ENCODE measurements at places on chromosomes 2 and 18.

- no peak for DNase-seq
These were observed 268.6 kb downstream of the EIPR1 start for GRCh38 chr2:3108710-3109702.

- no peak for DNase-seq
These were observed 30.0 kb upstream of the CHMP3 start for GRCh38 chr2:86593266-86593665.

GRCh38 chr2:12543978-12544558 is 172.7 kb upstream of the TRIB2 start:
- no peak for DNase-seq

DNA sequence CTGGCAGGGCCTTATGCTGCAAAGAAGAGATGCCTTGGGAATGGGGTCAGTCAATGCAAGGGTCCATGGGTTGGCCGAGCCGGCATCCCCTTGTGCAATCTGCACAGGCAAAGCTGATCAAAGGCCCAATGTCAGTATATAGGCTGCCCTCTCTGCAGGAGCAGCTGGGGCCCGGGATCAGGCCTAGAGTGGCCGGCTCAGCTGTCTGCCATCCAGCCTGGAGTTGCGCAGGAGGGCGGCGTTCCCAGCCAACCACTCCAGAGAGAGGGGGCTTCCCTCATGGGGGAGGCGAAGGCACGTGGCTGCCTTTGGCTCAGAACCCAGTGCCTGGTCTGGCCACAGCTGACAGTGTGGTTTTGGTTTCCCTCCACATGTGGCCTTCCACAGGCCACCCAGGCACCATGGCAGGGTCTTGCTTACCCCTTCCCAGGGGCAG is 3.9 kb downstream of the INPP5D start:
- DNase-seq: no peak

DNA sequence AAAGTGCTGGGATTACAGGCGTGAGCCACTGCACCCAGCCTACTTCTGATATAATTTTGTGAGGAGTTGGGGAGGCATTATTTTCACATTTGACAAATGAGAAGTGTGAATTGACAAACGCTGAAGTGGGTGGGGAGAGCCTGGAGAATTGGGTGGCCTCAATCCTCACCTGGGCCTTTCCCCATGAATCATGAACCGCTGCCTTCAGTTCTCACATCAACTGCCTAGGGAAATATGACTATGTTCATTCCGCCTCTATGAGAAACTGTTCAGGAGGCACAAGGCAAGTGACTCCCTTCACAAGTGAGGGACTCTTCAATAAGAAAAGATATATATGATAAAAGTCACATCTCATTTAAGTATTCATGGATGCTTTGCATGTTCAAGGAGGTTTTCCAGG is 96.6 kb upstream of the RND3 start:
- DNase-seq: no peak

- no peak for DNase-seq
These were observed 206.6 kb downstream of the NDUFA10 start for GRCh38 chr2:239818531-239819011.

DNA sequence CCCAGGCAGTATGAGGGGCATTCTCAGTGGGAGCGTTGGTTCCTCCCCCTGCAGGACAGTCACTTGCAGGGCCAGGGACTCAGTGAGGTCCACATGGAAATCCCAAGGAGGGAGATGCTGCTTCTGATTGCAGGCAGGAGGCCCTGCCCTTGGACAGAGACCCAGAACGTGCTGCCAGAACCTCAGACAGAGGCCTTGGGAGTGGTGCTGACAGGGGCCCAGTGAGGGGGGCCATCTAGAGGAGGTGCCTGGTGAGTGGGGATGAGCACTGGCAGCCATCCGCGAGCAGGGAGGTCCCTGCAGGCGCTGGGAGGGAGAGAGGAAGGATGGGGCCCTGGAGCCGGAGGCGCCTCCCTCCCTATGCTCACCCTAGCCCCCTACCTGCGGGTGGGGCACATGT is 133.1 kb downstream of the DYSF start:
- no peak for DNase-seq

DNA sequence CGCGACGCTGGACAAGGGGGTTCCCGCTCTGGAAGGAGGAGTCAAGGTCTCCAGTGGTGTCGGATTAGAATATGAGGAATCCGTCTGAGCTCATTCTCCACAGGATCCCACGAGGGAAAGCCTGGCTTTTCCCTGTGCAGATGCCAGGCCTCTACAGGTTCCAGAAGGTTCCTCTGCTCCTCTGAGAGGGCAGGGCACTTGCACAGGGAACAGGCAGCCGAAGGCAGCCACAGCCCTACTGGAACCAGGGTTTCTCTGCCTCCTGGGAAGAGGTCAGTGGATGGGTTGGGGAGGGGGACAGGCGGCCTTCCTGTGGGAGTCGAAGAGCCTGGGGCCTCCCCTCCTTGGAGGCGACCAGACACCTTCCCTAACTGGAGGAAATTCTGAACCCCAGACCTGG is 1.7 kb upstream of the AQP12A start:
- DNase-seq: no peak

- no peak for DNase-seq
These were observed 144.3 kb upstream of the SMAD7 start for GRCh38 chr18:49094979-49095632.

DNA sequence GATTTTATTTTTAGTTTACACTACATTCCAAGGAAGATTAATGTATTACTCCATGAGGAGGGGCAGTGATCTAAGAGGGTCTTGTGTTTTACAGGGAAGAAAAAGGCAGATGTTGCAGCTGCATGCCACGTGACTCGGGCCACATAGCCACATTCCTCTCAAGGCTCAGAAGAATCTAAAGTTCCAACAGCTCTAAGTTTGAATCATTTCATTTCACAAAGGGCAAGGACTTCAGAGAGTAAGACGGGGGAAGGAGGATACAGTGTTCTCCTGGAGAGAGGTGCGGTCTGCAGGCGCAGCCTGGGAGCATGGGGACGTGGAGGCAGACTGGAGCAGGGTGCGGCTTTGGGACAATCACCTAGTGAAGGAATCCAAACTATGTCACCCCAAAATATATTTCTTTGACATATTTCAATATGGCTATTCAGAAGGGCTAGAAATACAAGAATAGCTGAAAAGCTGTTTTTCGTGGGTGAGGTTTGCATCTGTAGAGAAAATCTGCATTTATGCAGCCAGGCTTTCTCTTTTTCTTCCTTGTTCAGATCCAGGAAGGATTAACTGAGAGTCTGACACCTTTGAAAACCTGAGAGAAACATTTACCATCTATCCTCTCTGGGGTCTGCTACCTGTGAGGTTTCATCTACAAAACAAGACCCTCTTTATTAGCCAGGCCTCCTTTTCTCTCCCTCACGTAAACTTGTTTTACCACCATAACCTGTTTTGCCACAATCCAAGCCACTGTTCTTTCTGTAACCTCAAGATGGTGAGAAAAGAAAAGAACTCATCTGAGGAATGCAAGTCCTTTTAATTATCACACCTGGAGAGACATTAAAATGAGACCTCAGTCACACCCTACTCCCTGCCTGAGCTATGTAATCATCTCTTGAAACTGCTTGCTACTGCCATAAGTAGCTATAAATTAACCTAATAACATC is 165.1 kb upstream of the NDUFV2 start:
- no peak for DNase-seq

DNA sequence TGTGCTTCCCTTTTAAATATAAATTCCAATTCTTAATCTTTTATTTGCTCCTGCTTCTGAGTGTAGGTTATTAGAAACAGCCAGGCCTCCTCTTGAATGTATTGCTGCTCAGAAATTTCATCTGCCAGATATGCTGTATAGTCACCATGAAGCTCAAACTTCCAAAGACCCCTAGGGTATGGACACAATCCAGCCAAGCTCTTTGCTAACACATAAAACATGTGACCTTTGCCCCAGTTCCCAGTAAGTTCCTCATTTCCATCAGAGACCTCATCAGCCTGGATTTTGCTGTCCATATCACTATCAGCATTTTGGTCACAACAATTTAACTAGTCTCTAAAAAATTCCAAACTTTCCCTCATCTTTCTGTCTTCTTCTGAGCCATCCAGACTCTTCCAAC is 75.2 kb downstream of the MAP2 start:
- no peak for DNase-seq

Measured in central memory CD4-positive, alpha-beta T cell (primary cell).